Activated CD8-positive, alpha-beta memory T cell treated with anti-CD3 and anti-CD28 coated beads for 36 hours (primary cell): ENCODE measurements at places on chromosomes 6 and 20. TPM values are rescaled to one million over a fixed set of nuclear protein-coding genes. Genes with fewer than 3 reads are reported as not detected.

HTR1E gene
- not detected for total RNA-seq

PCSK2 gene
- not detected for total RNA-seq

LY86 gene
- not detected for total RNA-seq

ULBP1 gene
- total RNA-seq: 1.3 TPM

ZNF831 gene
- total RNA-seq: 5.8 TPM

MDFI gene
- not detected for total RNA-seq

HFE gene
- 0.19 TPM for total RNA-seq

UBR2 gene
- 22.5 TPM for total RNA-seq

LINC00237 gene
- total RNA-seq: not detected

OLIG3 gene
- total RNA-seq: 0.17 TPM

NFKBIL1 gene
- 11.4 TPM for total RNA-seq

ZNF133 gene
- 6.2 TPM for total RNA-seq

TOX2 gene
- total RNA-seq: 0.63 TPM

PRRT1 gene
- 0.61 TPM for total RNA-seq

ZNF337 gene
- 11.7 TPM for total RNA-seq

ADGRF4 gene
- total RNA-seq: not detected

CLDN20 gene
- total RNA-seq: not detected
